ENCODE measurements at places on chromosomes 12 and 14.
A peak's percentile ranks its signal among the peaks of the same experiment; 100 is the strongest.

- peak; percentile 21 for DNase-seq
Measured at GRCh38 chr12:76024102-76024781, 7.3 kb downstream of the PHLDA1 start.

DNA sequence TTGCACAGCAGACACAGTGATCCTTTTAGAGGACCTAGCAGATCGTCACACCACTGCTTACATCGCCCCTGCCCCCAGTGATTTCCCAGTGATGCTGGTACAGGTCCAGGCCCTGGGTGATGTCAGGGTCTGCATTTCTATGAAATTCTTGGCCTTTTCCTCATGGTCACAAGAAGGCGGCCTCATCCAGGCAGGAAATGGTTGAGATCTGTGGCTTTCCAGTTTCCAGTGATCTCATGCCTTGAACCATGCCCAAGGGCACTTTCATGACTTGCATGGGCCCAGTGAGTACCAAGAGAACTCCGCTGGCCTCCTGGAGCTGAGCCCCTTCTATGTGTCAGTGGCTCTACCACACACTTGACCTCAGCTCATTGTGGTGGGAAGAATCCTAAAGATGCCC lies 41.9 kb upstream of the BDKRB2 start:
- no peak for DNase-seq

DNA sequence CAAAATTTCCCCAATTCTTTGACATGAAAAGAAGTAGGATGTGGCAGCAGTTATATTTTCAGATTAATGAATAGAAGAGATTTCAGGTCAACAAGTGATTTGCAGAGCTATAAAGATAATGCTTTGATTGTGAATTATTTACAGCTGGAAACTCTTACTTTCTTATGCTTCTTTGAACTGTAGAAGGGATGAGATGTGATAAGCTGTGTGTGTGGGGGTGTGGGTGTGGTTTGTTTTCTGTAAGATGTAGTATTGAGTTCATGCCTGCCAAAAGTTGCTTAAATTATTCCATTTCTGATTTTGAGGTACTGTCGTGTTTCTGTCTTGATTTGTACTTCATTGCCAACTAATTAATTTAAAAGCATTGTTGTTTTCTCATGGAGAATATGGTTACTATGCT lies 22.7 kb downstream of the AEBP2 start:
- no peak for DNase-seq

DNA sequence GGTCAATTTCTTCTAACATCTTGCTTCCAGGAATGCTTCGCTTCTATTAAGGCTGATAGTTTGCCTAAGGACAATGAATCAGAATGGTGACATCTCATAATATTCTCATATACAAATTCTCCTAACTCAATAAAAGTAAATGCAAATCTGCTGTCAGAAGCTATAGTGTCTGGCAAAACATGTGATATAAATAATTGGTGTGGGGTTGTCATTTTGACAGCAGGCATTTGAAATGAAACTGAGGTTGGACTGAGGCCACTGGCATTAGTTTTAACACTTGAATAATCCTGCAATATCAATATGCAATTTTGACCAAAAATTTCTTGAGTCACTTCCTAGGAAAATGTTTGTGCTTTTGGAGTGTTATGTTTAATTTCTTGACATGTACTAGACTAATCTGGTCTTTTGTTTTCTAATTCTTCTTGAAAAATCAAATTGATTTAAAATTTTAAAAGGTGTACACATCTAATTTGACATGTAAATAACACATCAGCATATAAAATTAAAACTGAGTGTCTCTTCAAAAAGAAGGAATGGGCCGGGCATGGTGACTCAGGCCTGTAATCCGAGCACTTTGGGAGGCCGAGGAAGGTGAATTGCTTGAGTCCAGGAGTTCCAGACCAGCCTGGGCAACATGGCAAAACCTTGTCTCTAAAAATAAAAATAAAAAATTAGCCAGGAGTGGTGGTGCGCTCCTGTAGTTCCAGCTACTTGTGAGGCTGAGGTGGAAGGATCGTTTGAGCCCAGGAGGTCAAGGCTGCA lies 92.3 kb upstream of the BTG1 start:
- no peak for DNase-seq

- no peak for DNase-seq
Measured at GRCh38 chr14:62244221-62244620, 482.0 kb downstream of the SNAPC1 start.

- no peak for DNase-seq
Measured at GRCh38 chr14:76538648-76539008, 162.7 kb downstream of the ESRRB start.

- no peak for DNase-seq
Measured at GRCh38 chr12:53045696-53046045, 4.2 kb upstream of the TNS2 start.

- no peak for DNase-seq
Measured at GRCh38 chr14:68626386-68626785, 166.5 kb downstream of the ZFP36L1 start.

GRCh38 chr12:24230061-24230701 lies 280.7 kb upstream of the SOX5 start:
- DNase-seq = no peak

- peak; percentile 97 for DNase-seq
Measured at GRCh38 chr12:101876861-101877805, at the start of gene DRAM1. Gene DRAM1, plus strand, starts transcription at chr12:101877580. Its CDS starts 210 bp downstream, at chr12:101877790.

- no peak for DNase-seq
Measured at GRCh38 chr14:52365071-52365470, 51.0 kb downstream of the PTGER2 start.

GRCh38 chr14:95294834-95295599 lies 24.7 kb downstream of the CLMN start:
- DNase-seq = no peak

DNA sequence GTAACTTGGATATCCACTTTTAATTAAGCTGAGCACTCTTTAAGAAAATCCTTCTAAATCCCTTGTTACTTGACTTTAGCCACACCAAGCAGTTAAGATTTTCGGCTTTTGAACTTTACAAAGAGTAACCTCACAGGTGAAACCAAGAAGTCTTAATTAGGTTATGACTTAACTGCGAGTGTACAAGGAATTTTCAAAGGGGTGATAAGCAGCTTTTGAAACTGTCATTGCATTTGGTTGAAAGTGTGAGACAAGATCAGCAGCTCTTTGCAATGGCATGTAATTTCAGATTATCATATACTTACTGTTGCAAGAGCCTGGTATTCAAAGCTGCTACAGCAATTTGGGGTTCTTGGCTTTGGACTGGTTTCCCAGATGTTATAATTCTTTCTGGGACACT lies 137.5 kb downstream of the TMEM117 start:
- DNase-seq = no peak

- no peak for DNase-seq
Measured at GRCh38 chr14:66056268-66056907, 429.8 kb upstream of the CCDC196 start.

- no peak for DNase-seq
Measured at GRCh38 chr12:10829994-10830393, 3.8 kb upstream of the TAS2R10 start.

GRCh38 chr14:93803408-93804318 lies 15.4 kb upstream of the PRIMA1 start:
- DNase-seq = no peak

- no peak for DNase-seq
Measured at GRCh38 chr14:98714626-98715425, 557.2 kb downstream of the BCL11B start.

GRCh38 chr14:30230719-30231118 lies 303.1 kb upstream of the PRKD1 start:
- no peak for DNase-seq

DNA sequence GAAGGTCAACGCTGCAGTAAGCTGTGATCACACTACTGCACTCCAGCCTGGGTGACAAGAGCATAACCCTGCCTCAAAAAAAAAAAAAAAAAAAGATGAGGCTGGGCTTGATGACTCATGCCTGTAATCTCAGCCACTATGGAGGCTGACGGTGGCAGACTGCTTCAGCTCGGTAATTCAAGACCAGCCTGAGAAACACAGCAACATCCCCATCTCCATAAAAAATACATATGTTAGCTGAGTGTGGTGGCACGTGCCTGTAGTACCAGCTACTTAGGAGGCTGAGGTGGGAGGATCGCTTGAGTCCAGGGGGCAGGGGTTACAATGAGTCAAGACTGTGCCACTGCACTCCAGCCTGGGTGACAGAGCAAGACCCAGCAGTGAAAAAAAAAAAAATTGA lies 50.4 kb downstream of the GXYLT1 start:
- peak; percentile 57 for DNase-seq

- no peak for DNase-seq
Measured at GRCh38 chr14:66745078-66745477, 237.1 kb downstream of the GPHN start.

DNA sequence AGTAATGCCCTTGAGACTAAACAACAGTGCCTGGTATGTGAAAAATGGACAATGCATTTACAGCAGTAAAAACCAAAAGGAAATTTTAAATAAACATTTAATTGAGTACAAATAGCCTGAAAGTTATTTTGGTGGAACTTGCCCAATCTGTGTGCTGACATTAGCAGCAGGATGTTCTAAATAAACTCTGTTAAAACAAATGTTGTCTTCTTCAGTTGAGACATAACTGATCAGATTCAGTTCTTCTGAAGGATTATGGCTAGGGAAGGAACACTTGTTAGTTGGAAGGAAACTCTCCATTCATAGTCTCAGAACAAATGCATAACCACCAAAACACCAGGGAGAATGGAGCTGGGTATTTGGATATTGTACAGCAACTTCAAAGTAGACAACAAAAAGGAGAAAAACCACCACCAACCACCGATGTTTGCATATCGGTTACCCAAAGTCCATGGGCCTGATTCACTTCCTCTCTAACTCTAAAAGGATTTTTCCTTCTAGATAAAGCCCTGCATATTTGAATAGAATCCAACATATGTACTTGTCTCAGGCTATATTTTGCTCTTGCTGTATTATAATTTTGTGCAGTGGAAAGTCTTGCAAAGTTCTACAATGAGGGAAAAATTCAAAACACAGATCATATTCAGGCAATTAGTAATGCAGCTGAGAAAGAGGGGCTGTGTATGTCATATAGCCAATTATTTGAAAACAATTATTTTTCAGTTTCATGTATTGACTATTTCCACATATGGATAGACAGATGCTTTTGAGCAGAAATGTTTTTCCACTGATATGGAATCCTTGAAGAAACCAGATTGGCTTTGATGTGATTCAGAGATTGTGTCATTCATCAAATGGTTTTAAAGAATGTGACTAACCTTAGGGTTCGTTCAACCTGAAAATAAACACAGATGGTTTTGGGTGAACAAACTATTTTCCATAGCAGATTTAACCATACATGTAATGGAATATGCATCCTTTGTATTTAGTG lies 152.2 kb upstream of the BMP4 start:
- peak; percentile 13 for DNase-seq

DNA sequence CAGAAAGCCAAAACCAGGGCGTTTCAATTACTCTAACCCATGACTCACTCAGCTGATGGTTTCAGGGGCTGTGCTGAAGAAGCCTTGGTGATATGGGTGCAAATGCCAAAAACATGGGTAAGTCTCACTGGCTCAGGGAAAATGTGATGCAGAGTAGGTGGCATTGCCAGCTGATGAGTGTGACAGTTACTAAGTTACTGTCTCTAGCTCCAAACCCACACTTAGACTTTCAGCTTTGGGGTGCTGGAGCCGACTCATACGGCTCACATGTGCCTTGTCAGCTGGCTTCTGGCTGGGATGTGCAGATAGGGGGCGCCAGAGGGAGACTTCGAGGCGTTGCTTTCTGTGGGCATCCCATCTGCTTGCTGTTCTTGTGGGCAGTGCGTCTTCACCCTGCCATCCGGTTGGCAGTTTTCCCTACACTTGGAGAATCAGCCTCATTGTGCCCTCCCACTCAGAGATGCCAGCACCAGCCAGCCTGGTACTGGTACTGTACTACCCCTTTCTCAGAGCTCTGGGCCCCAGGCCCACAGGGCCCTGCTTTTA lies 11.1 kb upstream of the KRT7 start:
- DNase-seq = peak; percentile 95

GRCh38 chr12:13853471-13853870 lies 127.9 kb downstream of the GRIN2B start:
- no peak for DNase-seq

GRCh38 chr12:104422441-104422840 lies 34.3 kb upstream of the CHST11 start:
- no peak for DNase-seq

DNA sequence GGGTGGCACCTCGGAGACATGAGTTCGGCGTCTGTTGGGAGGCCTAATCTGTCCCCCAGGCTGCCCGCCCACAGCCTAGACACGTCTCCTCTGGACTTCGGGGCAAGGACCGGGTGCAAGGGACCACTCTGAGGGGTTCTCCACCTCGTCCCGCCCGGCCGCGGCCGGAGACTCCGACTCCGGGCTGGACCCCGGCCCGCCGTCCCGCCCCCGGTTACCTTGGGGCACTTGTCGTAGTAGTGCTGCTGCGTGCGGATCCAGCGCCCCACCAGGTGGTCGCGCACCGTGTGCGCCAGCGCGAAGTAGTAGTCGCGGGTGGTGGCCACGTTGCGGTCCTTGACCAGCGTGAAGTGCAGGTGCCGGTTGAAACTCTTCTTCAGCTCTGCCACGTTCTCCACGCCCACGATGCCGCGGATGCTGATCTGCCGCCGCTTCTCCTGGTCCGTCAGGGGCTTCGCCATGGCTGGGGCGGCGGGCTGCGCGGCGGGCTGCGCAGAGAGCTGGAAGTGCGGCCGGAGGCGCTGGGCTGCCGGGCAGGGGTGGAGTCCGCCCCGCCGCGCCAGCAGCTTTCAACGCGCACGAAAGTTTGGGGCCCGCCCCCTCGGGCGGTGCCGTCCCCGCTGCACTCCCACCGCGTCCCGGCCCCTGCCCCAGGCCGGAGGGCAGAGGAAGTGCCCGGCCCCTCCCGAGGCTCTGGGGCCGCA lies at the start of gene PYGL:
Gene PYGL (minus strand): TSS at position 541 of the 704 bp plus-strand sequence. CDS start 80 bp downstream, at position 461.
- peak; percentile 76 for DNase-seq

DNA sequence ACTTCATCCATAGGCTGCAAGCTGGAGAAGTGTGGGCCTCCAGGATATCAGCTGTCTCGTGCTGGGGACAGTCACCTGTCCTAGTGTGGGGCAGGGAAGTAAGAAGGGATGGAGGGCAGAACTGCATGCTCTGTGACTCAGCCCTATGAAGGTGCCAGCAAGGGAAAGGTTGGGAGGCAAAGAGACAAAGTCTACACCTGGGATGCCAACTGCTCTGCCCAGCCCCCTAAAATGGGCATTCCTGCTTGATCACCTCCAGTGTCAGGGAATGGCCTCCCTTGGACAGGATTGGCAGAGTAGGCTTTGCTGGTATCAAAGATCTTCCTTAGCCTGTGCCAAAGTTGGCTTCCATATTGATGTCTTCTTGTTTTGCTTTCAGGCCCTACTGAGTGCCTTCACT lies 335.0 kb downstream of the BCL11B start:
- DNase-seq = no peak

DNA sequence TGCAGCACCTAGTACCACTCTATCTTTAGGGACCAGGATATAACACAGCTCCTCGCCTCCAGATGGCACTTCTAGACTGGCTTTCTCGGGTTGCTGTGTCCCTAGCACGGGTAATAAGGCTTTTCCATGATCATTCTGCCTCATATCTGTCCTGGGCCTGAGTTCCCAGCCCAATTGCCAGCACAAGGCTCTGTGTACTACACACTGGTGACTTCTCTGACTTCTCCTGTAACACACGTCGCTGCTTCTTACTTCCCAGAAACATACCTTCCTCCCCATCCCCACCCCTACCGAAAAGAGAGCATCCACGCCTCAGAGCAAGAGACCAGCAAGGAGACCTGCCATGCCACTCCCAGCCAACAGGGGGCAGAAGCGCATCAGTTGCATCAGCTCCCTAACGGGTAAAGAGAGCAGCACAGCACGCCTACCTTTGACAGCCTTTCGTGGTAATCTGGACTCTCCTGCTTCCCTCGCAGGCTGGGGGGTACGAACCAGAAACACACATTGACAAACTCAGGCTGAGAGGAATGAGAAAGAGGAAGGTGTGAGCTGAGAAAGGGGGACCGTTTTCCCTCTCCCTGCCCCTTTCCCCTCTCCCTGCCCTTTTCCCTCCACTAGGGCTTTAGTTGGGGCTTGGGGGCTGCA lies 21.2 kb upstream of the ZNF740 start:
- peak; percentile 87 for DNase-seq
